Bronchial epithelial cell (primary cell): ENCODE measurements at places on chromosomes 2 and 18.
A peak's percentile ranks its signal among the peaks of the same experiment; 100 is the strongest.

- DNase-seq = peak; percentile 92
These were observed 60.8 kb downstream of the MFSD6 start for GRCh38 chr2:190468814-190469569.

DNA sequence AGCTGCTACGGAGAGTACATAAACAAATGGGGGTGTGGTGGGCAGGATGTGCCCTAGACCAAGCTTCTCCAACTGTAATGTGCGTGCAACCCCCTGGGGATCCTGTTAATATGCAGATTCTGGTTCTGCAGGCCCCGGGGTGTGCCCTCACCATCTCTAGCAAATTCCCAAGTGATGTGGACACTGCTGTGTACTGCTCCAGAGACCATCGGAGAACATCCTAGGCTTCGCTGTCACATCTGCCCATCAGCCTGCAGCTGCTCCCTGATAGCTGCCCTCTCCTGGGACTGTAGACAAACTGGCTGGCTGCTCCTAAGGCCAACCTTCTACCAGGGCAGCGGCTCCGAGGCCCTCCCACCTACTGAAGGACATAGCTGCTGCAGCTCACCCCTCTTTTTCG is 3.2 kb downstream of the HS1BP3 start:
- no peak for DNase-seq

- no peak for DNase-seq
These were observed 2.9 kb downstream of the ANKRD12 start for GRCh38 chr18:9139400-9140039.

DNA sequence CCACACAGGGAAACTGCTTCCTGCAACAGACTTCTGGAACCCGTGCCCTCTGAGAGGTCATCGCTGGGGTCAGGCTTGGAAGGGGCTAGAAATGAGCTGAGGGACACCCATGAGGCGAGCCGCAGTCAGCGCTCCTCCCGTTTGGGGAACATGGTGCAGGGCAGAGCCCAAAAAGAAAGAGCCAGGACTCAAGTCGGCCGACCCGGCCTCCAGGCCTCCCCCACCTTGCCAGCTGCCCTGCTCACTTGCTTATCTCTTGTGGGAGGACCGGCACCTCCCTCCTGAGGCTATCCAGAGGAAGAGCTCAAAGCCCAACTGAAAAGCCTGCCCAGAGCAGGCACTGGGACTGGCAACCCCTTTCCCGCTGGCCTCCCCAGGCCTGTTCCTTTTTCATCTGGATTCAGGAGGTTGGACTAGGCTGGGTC is 43.6 kb downstream of the SCTR start:
- DNase-seq = no peak

GRCh38 chr2:193539188-193539587 is 1344.5 kb upstream of the TMEFF2 start:
- DNase-seq = no peak

DNA sequence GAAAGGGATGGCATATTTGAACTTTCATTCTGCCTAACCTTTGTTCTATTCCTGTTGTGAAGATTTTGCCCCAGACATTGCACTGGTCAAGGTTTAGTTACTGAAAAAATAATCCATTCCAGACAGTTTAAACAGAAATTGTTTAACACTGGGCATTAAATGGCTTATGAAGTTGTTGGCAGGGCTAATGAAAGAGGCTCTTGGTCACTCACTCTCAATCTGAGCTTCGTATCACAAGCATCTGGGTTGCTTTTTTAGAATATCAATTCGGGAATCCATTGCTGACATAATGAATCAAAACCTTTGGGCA is 8.0 kb upstream of the ACYP2 start:
- no peak for DNase-seq
